ENCODE measurements at places on chromosomes 5 and 9.

- DNase-seq = no peak
Observed at GRCh38 chr9:128022886-128023285, 42.1 kb upstream of the EEIG1 start.

DNA sequence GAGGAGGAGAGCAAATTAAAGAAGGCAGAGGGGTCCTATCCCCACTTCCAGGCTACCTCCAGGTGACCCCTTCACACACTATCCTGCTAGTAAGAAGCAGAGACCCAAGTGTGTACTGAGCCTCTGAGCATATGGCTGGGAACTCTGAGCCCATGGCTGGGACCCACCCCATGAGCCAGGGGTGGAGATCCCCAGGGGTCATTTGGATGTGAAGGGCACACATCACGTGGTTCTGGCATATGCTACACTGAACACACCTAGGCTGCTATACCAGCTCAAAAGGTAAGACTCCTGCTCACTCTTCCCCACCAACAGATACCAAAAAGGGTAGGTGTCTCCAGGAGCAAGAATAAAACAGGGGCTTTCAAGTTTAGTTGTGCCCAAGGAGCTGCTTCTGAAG, 149.9 kb downstream of the FRMD3 start:
- no peak for DNase-seq

- no peak for DNase-seq
Observed at GRCh38 chr5:142833517-142834449, 63.6 kb downstream of the ARHGAP26 start.

DNA sequence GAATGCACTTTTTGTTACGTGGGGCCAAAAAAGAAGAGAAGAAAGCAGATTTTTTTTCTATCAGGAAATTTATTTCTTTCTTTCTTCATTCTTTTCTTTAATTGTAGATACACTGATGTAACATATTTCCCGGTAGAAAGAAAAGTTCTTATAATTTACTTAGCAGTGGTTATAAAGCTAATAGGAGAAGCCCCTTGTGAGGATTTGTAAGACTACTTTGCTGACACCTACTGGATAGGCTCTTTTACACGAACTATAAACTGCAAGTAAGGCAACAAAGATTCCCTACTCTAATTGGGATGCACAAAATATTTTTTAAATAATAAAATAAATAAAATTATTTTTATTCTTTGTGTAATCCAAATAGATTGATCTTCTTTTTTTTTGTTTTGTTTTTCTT, 284.4 kb downstream of the DNAH5 start:
- DNase-seq = no peak

GRCh38 chr9:105539452-105539851, 18.5 kb upstream of the FKTN start:
- no peak for DNase-seq

DNA sequence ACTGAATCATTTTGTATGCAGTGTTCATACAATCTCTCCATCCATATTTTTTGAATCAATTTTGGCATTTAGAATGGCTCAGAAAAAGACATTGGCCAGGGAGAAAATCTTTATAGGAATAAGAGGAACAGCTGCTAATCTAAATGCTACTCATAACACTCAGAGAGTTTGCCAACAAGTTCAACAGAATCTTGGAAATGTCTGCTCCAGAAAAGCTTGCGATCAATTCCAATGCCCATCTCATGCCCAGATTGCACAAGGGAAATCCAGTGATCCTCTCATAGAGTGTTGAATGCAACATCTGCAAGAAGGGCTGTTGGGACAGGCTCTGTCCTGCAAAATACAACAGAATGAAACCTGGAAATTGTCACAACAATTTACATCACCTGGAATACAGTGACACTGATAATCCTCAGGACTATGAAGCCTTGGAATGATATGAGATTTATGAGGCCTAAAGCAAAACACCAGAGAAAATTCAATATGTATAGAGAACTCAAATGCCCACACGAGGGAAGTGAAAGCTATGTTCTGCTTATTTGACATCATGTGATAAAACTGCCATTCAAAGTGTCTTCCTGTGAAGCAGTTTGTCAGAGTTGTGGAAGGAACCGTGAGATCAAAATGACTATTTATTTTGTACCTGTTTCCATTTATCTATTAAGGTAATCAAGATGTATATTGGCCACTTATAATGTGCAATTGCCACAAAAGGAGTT, 190.1 kb downstream of the PARP8 start:
- DNase-seq = no peak

Data from suprapubic skin (tissue), 4 donors.